Effector memory CD8-positive, alpha-beta T cell (primary cell): ENCODE measurements at places on chromosomes 3 and 15.
A peak's percentile ranks its signal among the peaks of the same experiment; 100 is the strongest.

DNA sequence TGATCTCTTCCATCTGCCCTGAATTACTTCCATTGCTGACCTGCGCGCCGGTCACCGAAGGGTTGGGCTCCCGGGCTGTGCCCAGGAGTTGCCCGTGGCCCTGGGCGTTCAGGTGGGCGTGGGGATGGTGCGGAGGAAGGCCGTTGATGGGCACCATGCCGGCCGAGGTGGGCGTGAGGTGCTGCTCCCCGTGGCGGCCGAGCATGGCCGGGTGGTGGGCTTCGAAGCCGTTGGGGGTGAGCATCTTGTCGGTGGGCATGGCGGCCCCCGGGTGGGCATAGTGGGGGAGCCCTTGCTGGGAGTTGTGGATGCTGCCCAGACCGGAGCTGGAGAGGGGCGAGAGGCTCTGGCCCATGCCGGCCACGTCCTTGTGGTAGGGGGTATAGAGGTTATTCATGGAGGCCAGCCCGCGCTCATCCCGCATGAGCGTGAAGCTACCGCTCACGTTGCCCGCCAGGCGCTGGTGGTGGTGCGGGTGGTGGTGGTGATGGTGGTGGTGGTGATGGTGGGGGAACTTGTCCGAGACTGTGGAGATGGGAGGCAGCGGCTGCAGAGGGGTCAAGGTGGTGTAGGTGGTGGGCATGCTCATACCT, 1.0 kb downstream of the ONECUT1 start:
- no peak for DNase-seq

GRCh38 chr3:134339331-134339730, 34.9 kb downstream of the AMOTL2 start:
- no peak for DNase-seq

DNA sequence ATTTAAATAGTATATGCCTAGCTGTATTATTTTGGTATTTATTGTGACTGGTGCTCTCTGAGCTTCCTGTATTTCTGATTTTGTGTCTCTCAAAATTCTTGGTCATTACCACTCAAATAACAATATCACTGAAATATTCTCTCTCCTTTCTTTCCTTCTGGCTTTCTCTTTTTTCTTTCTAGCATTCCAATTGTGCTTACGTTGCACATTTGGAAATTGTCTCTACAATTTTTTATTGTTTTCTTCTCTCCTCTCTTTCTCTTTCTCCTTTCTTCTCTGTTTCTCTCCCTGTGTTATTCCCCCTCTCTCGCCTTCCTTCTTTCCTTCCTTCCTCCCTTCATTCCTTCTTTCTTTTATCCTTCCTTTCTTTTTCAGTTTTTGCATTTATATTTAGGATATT, 89.6 kb upstream of the MCTP2 start:
- no peak for DNase-seq

GRCh38 chr3:49903451-49904424, at the start of gene MST1R:
TSS of gene MST1R (minus strand) at chr3:49903873. CDS start at chr3:49903609, 264 bp downstream.
- DNase-seq, result peak; percentile 78

GRCh38 chr3:14520149-14520548, 20.0 kb downstream of the GRIP2 start:
- no peak for DNase-seq

DNA sequence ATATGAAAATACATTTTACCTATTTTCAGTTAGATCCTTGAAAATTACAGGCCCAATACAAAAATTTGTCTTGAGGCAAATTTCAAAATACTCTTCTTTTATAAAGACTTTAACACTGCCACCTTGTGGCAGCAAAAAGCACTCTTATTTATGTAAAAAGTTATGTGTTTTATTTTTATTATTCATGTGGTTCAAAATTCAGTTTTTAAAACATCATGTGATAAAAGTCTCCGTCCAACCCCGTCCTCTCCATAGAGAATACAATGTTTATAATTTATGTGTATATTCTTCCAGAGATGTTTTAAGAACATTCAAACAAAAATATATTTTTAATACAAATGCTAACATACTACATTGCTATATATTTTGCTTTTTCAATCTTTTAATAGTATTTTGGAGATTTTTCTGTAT, 36.9 kb upstream of the TRIM59 start:
- DNase-seq, result no peak

DNA sequence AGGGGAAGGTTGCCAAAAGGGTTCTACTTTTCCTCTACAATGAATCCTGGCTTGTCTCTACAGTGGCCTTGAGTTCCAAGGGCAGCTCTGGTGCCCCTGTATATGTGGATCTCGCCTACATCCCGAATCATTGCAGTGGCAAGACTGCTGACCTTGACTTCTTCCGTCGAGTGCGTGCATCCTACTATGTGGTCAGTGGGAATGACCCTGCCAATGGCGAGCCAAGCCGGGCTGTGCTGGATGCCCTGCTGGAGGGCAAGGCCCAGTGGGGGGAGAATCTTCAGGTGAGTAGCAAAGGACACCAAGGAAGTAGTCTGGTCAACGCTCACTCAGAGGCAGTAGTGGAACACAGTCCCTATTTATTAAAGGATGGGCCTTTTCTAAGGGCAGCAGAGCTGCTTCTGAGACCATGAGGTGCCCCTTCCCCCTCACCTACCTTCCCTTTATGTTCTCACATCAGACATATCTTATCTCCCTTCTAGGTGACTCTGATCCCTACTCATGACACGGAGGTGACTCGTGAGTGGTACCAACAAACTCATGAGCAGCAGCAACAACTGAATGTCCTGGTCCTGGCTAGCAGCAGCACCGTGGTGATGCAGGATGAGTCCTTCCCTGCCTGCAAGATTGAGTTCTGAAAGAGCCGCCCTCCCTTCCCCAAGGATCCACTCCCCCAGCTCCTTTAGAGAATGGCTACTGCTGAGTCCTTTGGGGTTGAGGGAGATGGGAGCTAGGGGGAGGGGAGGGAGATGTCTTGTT, 12.4 kb downstream of the MAP1A start:
- no peak for DNase-seq

DNA sequence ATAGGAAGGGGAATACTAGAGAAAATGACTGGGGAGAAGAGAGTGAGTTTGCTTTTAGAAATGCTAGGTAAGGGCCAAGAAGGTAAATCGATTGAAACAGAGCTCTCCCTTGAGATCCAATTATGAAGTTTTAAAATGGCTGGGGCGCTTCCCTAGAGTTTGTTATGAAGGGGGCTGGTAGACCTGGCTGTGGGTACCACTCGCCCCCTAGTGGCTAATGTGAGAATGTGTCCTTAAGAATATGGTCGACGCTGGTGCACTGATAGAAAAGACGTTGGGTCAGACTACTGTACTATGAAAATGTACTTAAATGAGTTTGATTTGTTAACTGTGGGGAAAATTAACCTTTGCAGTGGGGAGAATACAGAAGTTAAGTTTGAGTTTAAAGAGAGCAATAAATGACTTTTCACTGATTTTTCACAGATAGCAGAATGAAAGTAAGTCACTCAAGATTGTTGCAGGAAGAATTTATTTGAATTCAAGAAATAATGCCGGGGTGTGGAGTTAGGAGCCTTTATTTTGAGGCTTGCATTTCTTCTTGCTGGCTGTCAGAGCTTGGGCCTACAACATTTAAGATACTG, 9.2 kb downstream of the TMPRSS7 start:
- peak; percentile 30 for DNase-seq

GRCh38 chr15:39961051-39961450, 27.1 kb downstream of the EIF2AK4 start:
- no peak for DNase-seq

GRCh38 chr3:164903820-164904451, 174.4 kb downstream of the SI start:
- no peak for DNase-seq

DNA sequence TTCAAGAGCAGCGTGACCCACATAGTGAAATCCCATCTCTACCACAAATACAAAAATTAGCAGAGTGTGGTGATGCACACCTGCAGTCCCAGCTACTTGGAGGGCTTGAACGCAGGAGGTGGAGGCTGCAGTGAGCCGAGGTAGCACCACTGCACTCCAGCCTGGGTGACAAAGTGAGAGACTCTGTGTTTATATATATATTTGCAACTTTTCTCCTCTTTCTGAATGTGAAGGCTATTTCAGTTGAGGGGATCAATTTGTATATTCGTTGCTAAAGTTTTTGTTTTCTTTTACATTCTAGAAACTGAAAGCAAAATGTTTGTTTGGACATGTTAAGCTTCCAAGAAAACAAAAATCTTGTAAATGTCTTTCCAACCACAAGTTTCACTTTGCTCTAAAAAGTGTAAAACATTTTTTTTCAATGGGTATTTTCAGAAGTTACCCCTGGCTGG, 29.8 kb upstream of the FAM98B start:
- no peak for DNase-seq

DNA sequence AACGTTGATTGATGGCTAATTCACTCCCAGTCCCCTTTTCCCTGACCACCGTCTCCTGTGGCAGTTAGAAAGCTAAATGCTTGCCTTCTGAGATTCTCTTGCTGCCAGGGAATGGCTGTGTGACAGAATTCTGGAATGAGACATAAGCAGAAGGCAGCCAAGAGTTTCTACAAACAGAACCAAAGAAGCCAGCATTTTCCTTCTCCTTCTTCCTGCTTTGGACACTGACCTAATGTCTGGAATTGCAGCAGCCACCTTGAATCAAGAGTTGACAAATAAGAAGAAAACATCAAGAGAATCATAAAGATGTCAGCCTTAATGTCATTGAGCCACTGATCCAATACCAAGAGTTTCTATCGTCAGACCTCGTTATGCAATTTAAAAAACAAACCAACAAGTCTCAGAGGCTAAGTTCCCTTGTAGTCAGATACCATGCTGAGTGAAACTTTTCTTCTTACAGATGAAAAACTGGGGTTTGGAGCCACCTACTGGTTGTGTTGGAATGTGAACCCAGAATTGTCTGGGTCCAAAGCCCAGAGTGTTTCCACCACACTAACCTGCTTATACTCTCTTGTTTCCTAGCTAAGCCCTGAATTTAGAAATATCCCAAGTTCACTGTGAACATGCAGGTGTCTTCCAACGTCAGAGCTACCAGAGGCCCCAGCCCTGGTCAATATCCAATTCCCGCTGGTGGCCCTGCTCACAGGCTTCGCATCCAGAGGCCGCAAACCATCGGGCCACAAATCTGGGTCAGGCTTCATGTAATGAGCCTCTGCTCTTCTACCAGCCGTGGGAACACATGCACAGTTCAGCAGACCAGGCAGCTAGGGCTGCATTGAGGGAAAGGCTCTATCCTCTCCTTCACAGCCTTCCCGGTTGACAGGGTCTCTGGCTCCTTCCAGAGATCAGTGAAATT, 42.5 kb downstream of the MCF2L2 start:
- peak; percentile 68 for DNase-seq

DNA sequence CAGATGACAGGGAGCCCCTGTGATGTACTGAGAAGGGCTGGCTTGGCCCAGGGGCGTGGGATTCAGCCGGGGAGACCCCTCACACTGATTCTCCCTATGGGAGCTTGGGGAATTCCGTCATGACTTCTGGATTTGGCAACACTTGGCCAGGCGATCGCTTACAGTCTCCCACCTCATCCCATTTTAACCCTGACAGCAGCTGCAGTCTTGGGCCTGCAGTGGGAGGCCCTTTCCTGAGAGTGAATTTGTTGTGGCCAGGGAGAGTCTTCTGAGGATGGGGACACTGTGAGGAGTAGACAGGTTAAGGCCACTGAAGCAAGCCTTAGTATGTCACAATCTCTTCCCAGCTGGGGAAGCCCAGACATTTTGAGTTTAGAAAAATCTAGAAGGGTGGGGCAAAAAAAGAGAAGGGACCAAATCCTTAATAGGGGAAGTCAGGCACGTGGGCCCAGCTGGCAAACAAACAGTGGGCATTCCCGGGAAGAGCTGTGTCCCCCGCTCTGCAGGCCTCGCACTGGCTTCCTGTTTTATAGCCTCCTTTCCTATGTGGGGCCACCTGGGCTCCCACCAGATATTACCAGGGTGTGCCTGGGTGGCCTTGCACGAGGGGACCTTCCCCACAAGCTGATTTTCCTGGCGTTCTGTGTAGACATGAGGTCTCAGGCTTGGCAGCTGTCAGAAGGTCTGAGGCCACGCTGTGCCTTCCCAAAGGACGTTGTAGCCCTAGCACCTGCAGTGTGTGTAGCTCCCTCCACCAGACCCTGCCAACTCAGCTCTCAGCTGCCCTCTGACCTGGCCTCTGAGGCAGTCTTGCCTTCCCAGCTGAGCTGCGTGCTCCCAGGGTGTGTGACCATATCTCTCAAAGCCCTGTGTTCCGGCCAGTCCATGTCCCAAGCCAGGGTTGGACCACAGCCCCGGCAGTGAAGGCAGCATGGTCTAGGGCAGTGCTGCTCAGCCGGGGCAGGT, 64.5 kb downstream of the FEM1B start:
- DNase-seq, result no peak

DNA sequence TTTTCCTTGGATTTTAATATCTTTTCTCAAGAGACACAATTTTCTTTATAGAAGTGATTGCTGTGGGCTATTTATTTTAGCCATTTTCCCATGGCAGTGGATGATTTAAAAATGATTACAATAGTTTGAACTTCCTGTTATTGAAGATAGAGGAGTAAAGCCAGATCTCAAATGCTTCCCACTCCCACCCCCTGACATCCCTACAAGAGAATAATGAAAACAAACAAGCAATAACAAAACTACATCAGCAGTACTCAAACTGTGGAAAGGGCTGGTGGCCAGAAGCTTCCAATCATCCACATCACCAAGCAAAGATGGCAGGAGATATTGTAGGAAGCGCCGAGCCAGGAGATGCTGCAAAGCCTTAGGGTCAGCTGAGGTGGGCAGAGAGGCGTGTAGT, 831.1 kb upstream of the NR2F2 start:
- DNase-seq, result no peak

GRCh38 chr3:19742935-19743334, 191.1 kb downstream of the EFHB start:
- DNase-seq, result no peak

GRCh38 chr15:100764778-100765466, 114.7 kb upstream of the ALDH1A3 start:
- DNase-seq, result no peak

GRCh38 chr15:77563623-77564156, 69.0 kb downstream of the LINGO1 start:
- no peak for DNase-seq

GRCh38 chr3:169269005-169269404, 394.5 kb downstream of the MECOM start:
- DNase-seq, result no peak

GRCh38 chr15:62648954-62649353, 393.6 kb upstream of the TPM1 start:
- no peak for DNase-seq
